Stimulated activated CD4-positive, alpha-beta T cell treated with anti-CD3 and anti-CD28 coated beads, TNF-alpha, amount 100 ng/mL, for 4 hours (primary cell): ENCODE measurements at places on chromosomes 4 and X.

- no peak for DNase-seq
These were observed 202.3 kb upstream of the FSTL5 start for GRCh38 chr4:162366146-162366545.

GRCh38 chr4:110840221-110840654 lies 217.4 kb upstream of the PITX2 start:
- DNase-seq, result no peak

DNA sequence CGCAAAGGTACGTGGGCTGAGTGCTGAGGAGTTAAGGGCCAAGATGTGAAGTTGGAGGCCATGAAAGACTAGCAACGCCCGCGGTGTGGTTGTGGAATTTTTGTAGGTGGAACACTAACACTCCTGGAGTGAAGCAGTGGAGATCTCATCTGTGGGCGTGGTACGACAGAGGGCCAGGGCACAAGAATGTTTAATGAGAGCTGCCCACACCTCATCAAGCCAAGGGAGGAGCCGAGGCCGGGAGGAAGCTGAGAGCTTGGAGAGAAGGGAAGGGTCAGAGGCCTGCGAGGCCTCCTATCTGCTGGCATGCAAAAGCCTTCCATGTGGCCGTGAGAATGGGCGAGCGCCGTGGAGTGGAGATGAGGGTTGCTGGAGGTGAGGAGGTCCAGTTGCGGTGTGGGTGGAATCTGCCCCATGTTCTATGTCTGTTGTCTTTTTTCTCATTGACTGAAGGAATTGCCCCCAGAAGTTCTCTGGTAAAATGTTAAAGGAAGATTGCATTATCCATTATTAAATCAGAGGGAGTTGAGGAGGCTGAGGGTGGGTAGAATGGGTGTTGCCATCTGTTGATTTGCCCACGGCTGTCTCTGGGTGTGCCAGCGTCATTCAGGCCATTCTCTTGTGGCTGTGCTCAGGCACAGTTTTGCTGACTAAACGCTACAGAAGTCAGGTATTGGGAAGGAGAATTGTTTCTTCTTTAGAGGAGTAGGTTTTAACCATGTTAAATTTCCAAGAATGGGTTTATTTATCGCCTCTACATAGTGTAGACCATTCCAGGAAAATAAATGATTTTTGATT lies 19.8 kb downstream of the SNX25 start:
- DNase-seq, result no peak

GRCh38 chr4:36652857-36653256 lies 371.4 kb downstream of the DTHD1 start:
- DNase-seq, result no peak

GRCh38 chrX:8939322-8939721 lies 94.6 kb downstream of the FAM9B start:
- DNase-seq, result no peak

DNA sequence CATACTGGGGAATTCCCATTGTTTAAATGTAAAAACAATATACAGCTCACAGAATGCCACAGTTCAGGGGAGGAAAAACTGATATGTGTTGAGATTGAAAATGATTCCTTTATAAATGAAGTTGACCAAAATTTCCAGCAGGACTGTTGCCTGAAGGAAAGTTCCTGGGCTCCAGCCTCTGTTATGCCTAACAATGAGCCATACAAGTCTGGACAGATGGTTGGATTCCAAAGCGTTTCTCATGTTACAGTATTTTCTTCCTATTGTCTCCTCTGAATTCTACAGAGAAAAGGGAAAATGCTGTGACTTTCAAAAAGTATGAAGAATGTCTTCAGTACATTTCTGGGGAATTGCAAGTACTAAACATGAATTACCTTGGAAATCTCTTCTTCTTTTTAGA lies 73.3 kb downstream of the ALPK1 start:
- no peak for DNase-seq

DNA sequence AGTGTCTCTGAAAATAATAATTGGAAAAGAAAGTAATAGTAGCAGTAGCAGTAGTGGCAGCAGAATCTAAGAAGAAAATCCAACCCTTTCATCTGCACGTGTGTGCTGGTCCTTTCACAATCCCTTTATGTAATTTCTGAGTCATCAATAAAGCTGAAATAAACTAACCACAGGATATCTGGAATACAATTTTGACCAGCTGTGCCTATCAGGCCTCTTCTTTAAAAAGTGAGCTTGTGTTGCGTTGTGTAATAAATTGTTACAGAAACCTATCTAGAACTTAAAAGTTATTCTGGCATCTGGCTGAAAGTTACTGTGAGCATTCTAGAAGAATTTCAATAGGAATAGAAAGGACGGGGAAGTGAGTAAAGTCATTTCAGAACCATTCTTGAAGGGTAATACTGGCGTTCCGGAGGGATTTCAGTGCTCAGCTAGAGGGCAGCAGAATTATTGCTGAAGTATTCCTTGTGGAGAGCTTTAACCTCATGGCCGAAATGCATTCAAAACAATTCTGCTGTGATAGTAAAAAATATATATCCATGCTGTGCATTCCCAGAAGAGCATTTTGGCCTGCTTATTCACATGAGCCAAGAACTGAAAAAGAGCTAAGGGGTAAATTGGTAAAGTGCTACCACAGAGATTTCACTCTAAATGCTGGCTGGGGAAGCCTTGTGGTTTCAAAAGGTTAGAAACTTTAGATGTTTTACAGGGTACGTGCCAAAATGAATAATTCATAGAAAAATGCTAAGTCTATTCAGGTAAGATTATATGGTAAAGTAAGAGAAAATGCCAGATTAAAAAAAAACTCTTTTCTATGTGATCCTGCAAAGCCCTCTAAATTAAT lies 260.6 kb downstream of the NKX6-1 start:
- no peak for DNase-seq

DNA sequence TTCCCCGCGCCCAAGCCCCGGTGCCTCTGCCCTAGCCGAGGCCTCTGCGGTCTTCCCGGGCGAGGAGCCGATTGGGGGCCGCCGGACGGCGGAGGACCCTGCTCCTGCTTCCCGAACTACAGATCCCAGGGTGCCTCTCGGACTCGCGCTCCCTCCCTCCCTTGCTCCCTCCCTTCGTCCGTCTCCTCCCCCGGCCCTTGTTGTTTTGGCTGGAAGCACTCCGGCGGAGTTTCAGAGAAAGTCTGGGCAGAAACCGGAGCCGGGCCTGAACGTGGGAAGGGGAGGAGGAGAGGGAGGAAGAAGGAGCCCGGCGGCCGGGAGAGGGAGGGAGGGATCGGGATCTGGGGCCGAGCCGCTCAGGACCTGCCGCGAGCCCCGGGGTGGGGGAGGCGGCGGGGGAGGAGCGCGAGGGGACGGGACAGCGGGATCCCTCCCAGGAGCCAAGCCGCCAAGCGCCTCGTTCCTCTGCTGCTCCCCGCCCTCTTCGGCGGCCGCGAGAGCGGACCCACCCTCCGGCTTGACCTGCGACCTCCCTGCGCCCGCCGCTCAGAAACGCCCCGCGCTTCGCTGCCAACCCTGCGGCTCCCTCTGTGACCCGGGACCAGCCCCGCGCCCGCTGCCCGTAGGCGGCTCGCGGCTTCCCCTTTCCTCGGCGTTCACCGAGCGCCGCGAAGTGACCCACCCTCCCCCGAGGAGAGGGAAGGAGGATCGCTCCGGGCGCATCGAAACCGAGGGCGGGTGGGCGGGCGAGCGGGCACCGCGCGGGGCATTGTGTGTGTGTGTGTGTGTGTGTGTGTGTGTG lies 496 bp upstream of the GAB1 start:
- no peak for DNase-seq

GRCh38 chr4:92362028-92362427 lies 58.3 kb downstream of the GRID2 start:
- no peak for DNase-seq

- no peak for DNase-seq
These were observed 1063.8 kb upstream of the INTU start for GRCh38 chr4:126568652-126569570.

DNA sequence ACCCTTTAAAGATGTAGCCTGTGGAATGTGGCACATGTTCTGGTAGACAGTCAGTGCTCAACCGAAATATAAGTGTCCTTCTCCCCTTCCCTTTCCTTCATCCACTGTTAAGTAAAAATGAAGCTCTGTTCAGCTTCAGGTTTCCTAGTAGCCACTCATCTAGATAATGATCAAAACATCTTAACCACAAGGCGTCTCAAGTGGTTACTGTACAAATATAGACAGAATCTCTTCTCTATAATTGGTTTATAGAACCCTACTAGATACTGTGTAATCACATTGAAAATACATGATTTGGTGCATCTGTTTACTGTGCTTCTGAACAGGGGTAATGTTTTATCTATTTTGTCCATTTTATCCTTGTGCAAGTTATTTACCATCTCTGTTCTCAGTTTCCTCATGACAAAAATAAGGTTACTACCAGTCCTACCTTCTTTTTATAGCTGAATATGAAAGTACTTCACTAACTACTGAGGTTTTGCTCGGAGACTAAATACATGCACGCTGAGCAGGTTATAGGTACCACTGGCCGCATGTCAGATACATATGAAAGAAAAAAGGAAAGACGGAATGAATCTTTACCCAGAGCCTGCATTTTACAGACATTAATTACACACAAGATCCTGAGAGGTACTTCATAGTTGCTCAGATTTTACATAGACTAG lies 20.3 kb upstream of the SLC25A4 start:
- no peak for DNase-seq

- DNase-seq, result no peak
These were observed 245.6 kb upstream of the NEIL3 start for GRCh38 chr4:177064116-177064515.

DNA sequence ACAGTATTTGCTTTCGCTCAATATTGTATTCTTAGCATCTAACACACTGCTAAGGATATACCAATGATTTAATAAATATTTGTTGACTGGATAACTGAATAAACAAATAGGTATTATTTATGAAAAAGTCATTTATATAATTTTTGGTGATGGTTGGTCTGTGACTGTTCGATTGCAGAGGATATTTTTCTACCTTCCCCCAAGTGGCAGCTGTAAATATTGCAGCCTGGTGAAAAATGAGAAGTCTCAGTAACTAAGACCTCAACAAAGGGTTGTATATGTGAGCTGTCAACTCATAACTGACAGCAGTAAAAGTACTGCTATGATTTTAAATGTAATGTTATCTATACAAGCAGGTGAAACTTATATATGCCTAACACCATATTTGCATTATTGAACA lies 36.0 kb downstream of the HTR2C start:
- DNase-seq, result no peak

DNA sequence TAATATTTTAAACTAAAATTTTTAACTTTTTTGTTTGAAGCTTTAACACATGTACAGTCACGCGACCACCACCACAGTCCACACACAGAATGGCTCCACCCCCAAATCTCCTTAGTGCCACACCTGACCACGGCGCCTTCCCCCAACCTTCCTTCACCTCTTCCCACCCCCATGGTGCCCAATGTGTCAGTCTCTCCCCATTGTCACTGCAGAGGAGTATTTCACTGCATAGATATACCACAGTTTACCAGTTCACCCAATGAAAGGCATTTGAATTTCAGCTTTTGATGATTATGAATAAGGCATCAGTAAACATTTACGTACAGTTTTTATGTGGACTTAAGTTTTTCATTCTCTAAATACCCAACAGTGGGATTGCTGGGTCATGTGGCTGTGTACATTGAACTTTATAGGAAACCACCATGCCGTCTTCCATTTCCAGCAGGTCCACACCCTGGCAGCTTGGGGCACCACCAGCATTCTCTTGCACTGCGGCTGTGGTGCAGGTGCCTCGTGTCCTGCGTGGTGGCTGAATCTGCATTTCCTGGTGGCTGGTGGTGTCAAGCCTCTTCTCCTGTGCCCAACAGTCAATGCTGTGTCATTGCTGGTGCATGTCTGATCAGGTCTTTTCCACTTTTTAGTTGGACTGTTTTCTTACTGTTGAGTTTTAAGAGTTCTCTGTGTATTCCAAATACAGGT lies 49.0 kb downstream of the CPLX1 start:
- no peak for DNase-seq

GRCh38 chrX:17596061-17596460 lies 141.2 kb upstream of the SCML1 start:
- DNase-seq, result no peak

DNA sequence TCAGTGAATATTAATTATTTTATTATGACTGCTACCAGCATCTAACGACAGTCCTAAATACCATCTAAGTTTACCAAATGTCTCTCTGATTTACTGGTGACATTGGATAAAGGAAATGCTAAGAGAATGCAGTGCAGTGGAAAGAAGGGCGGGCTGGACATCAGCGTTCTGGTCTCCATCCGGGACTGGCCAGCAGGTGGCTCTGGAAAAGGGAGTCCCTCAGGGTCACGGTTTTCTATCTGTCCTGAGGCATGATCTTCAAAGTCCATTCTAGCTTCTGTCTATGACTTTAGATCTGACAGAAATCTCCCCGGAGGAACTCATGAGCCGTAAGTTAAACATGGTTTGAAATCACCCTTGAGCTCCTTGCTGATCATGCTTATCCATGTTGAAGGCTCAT lies 3.3 kb downstream of the TRIM2 start:
- DNase-seq, result no peak

- no peak for DNase-seq
These were observed 24.4 kb downstream of the UCHL1 start for GRCh38 chr4:41281038-41281634.

DNA sequence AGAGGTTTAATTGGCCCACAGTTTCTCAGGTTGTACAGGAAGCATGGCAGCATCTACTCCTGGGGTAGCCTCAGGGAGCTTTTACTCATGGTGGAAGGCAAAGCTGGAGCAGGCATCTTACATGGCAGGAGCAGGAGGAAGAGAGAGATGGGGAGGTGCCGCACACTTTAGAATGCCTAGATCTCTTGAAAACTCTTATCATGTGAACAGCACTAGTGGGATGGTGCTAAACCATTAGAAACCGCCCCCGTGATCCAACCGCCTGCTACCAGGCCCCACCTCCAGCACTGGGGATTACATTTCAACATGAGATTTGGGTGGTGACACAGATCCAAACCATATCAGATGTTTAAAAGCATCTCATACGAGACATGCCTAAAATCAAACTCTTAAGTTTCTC lies 41.6 kb upstream of the SCOC start:
- DNase-seq, result no peak

DNA sequence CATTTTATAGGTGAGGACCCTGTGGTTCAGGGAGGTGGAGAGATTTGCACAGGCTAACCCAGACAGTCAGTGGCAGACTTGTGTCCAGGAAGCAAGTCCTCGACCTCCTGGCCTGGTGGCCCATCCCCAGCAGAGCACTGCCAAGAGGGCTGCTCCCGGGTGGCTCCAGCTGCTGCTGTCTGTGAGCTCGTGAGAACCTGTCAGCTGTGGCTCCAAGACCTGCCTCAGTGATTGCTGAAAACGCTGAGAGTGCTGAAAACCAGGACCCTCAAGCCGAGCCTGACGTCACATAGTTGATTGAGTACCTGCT lies 74.2 kb downstream of the RTL9 start:
- no peak for DNase-seq

GRCh38 chrX:68659786-68660185 lies 12.3 kb downstream of the STARD8 start:
- no peak for DNase-seq

GRCh38 chrX:118286066-118286762 lies 59.7 kb upstream of the WDR44 start:
- no peak for DNase-seq
